ENCODE measurements at places on chromosomes 3 and 15.
A peak's percentile ranks its signal among the peaks of the same experiment; 100 is the strongest.

DNA sequence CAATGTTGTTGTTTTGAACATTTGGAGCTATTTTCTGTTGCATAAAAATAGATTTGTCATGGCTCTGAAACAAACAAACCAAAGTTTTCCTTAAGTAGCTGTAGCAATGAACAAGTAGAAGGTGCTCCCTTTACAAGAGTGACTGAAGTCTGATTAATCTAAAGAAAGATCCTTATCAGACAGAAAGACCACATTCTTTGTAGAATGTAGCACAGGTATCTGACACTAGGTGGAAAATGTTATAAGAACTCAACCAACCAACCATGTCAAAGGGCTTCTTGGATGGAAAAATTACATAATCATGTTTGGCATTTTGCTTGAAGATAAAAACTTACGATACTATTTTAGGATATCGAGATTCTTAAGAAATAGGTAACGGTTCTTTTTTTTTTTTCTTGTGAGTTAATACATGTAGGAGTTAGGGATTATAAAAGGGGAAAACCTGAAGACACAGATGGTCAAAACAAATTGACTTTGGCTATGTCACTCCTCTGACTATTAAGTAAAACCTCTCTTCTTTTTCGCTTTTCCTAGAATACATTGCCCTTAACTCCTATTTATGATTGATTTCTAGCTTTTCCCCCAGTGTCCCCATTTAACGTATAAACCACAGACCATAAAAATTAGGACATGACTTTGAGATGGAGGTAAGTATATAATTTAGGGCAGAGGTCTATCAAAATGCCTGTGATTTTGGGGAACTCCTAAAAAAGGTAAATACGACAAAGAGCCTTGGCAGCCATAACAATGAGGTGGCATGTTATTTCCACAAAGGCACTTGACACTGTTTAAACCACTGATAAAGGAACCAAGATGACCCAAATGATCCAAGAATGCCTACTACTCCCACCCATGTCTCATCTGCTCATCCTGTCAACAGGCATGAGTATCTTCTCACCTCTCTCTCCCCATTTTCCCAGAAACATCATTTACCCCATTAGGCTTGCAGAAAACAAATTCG is 72.0 kb downstream of the CCR4 start:
- peak overlapping the region; percentile 56 for H3K27ac ChIP-seq
- H3K4me3 ChIP-seq, result peak overlapping the region; percentile 6
- peaks cover 58% of the 10 kb centered on the region for H3K4me1 ChIP-seq
- H3K36me3 ChIP-seq, result peaks cover 46% of the 10 kb centered on the region
- no peaks in the 10 kb centered on the region for H3K27me3 ChIP-seq

GRCh38 chr15:93837450-93837849 is 393.9 kb upstream of the MCTP2 start:
- no peak overlapping the region for H3K4me3 ChIP-seq
- DNase-seq, result no peak
- H3K36me3 ChIP-seq, result no peaks in the 10 kb centered on the region
- H3K4me1 ChIP-seq, result no peaks in the 10 kb centered on the region

DNA sequence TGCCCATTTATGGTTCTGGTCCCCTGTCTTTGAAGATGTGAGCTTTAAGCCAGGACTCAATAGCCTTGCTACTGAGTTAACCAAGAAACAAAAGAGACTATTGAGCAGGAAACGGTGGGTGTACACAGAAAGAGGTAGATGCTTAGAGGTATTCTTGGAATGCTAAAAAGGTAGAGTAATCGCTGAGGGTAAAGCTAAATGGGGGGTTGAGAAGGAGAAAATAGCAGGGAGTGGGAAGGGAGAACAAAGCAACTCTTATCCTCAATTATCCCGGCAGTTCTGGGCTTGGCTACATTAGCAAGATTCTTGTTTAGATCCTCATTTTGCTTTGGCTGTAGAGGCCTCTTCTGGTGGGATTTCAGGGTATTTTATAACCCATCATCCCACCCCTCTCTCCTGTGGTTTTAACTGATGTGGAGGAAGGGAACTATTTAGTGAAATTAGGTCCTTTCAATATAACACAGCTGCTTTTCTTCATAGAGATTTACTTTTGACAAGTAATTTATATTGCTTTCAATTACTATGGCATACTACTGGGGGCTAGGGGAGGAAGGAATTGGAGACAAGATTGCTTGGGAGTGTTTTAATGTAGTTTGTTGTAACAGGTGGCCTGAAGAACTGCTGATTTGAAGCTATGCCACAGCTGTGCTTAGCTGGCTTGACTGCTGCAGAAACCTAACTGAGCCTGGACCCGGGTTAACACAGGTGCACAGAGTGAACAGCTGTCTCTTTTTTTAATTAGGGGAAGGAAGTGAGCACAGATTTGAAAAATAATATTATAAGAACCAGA is 234.3 kb upstream of the CCDC54 start:
- H3K4me3 ChIP-seq, result no peak overlapping the region
- no peak for DNase-seq
- no peaks in the 10 kb centered on the region for H3K36me3 ChIP-seq
- peaks cover 2% of the 10 kb centered on the region for H3K27me3 ChIP-seq

DNA sequence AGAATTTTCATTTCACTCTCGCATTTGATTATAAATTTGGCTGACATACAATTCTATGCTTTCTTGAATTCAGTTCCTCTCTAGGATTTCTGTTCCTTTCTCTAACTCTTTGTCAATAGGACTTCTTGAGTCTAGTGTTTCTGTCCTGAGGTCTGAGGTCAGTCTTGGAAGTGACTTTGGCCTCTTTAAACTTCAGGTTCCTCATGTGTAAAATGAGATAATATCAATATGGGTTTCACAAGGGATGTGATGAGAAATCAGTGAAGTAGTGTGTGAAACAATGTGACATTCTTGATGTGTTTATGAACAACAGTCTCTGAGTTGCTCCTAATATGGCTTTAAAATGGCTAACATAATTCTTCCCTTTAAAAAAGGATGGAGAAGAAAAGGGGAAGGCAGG is 92.2 kb downstream of the SV2B start:
- no peak overlapping the region for H3K27ac ChIP-seq
- no peaks in the 10 kb centered on the region for H3K36me3 ChIP-seq
- no peaks in the 10 kb centered on the region for H3K4me1 ChIP-seq
- H3K4me3 ChIP-seq, result no peak overlapping the region

DNA sequence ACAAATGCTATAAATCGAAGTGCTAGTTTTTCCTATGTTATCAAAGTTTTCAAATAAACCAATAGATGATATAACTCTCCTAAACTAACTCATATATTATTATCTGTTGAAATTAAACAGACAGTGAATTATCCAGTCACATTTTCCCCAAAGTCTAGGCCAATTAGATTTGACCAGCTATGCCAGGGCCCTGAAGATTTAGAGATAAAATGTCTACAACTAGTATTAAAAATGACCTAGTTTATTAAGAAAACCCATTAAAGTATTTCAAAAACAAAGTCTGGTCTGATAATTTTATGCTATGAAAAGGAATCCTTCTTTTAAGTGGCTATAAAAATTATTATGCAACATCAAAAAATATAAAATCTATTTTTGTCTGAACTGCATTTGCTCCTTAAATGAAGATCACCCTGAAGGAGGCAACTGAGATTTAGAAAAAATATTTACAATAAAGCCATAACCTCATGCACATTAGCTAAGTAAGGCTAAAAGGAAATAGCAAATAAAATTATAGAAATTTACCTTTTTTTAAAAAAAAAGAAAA is 83.4 kb upstream of the MEX3B start:
- no peak for DNase-seq
- peaks cover 10% of the 10 kb centered on the region for H3K36me3 ChIP-seq
- H3K4me1 ChIP-seq, result peaks cover 10% of the 10 kb centered on the region
- H3K4me3 ChIP-seq, result no peak overlapping the region

DNA sequence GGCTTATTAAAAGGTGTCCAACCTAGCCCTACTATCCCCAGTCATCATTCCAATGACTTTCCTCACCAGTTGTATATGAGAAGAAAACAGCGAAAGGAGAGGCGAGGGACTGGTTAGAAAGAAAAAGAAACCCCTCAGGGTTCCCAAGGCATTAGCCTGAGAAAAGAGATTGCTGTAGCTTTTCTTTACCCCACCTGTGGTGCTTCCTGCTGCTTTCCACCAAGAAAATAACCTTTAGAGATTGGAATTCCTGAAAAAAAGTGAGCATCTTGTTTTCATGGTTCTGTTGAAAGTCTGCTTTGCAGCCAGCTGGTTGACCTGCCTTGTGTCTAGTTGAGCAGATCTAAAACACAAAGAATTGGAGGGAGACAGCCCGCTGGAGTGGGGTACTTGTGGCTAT is 196.4 kb downstream of the CADPS start:
- H3K4me3 ChIP-seq, result no peak overlapping the region
- no peaks in the 10 kb centered on the region for H3K4me1 ChIP-seq
- peaks cover 3% of the 10 kb centered on the region for H3K27me3 ChIP-seq
- H3K27ac ChIP-seq, result no peak overlapping the region
- no peak for DNase-seq
- no peaks in the 10 kb centered on the region for H3K36me3 ChIP-seq

GRCh38 chr3:73791356-73791755 is 166.6 kb upstream of the PDZRN3 start:
- H3K4me3 ChIP-seq, result no peak overlapping the region
- H3K27me3 ChIP-seq, result no peaks in the 10 kb centered on the region
- H3K4me1 ChIP-seq, result no peaks in the 10 kb centered on the region
- no peak overlapping the region for H3K27ac ChIP-seq
- H3K36me3 ChIP-seq, result no peaks in the 10 kb centered on the region

DNA sequence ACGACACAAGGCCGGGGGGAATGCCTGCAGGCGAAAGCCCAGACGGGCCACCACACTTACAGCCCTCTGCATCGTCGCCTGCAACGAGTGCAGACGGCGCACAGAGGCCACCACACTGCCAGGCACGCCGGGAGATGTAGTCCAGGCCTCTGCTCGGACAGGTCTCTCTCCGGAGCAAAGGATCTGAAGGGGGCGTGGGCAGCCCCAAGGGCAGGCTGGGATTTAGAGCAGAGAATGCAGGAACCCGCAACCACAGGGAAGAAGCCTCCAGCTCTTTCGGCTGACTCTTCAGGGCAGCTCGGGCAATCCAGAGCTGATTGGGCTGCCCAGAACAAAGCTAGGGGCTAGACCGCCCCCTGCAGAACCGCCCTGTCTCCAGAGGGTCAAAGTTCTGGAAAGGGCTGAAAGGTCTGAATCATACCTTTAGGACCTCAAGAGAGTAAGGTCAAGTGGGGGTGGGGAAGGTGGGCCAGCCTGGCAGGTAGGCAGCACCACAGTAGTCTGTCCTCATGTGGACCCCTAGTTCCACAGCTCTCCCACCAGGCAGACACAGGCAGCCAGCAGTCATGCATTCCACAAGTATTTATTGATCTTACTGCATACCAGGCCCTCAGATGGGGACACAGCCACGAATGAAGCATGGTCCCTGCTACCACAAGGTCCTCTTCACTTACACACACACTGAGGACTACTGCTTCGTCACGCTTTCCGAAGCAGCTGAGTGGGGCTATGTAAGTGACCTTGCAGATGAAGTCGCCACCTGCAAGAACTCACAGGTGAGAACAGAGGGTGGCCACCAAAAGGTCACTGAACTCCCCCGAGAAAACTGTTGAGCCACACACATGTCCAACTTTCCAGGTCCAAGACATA is at the start of gene AMT:
Gene AMT, minus strand, starts transcription at position 95 of the 870 bp plus-strand sequence. Its CDS starts 23 bp downstream, at position 72.
- no peak within 1 kb of the TSS for H3K27ac ChIP-seq
- H3K4me1 ChIP-seq, result peaks cover 44% of the 10 kb centered on the region
- DNase-seq, result no peak
- no peak within 1 kb of the TSS for H3K4me3 ChIP-seq

DNA sequence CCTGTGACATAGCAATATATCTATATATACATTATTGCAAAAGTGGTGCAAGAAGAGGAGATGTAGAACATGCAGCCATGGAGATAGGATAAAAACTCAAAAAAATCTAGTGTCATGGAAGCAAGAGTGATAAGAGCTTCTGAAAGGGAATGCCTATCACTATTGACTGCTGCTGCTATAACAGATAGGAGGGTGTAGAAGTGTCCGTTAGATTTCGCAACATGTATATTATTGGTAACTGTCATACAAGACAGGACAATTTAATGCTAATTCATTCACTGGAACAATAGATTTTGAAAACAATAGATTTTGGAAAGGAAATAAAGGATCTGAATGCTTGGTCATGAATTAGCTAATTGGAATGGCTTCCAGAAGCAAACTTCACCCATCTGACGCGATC is 224.5 kb downstream of the ZNF385D start:
- H3K27ac ChIP-seq, result no peak overlapping the region
- no peak overlapping the region for H3K4me3 ChIP-seq
- no peak for DNase-seq

GRCh38 chr3:31959251-31959650 is 21.8 kb downstream of the OSBPL10 start:
- no peak overlapping the region for H3K27ac ChIP-seq
- H3K4me1 ChIP-seq, result peaks cover 6% of the 10 kb centered on the region
- H3K27me3 ChIP-seq, result peaks cover 1% of the 10 kb centered on the region

DNA sequence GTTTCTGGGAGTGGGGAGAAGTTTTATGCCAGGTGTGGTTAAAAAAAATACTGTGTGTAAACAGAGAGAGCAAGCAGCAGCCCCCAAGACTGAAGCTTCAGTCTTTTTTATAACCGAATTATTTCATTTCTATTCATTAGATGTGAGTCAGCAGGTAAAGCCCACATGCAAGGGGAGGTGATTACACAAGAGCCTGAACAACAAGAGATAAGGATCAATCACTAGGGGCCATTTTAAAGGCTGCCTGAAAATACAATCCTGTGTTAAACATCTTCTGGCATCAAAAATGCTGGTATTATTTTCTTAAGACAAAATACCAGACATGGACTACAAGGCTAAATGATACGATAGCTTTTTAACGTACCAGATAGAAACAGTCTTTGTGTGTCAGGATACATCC is 217.3 kb downstream of the SUCLG2 start:
- no peak for DNase-seq
- H3K4me1 ChIP-seq, result no peaks in the 10 kb centered on the region
- no peaks in the 10 kb centered on the region for H3K27me3 ChIP-seq
- no peak overlapping the region for H3K27ac ChIP-seq

- DNase-seq, result no peak
- no peaks in the 10 kb centered on the region for H3K4me1 ChIP-seq
- no peak overlapping the region for H3K4me3 ChIP-seq
- H3K36me3 ChIP-seq, result no peaks in the 10 kb centered on the region
- H3K27me3 ChIP-seq, result no peaks in the 10 kb centered on the region
Measured at GRCh38 chr15:83959477-83959876, 276.1 kb upstream of the GOLGA6L4 start.

- no peaks in the 10 kb centered on the region for H3K4me1 ChIP-seq
- H3K4me3 ChIP-seq, result no peak overlapping the region
- H3K27ac ChIP-seq, result no peak overlapping the region
- H3K36me3 ChIP-seq, result no peaks in the 10 kb centered on the region
- peaks cover 4% of the 10 kb centered on the region for H3K27me3 ChIP-seq
Measured at GRCh38 chr3:171789759-171790505, 20.4 kb downstream of the PLD1 start.

- no peak overlapping the region for H3K27ac ChIP-seq
- no peak for DNase-seq
- H3K36me3 ChIP-seq, result peaks cover 24% of the 10 kb centered on the region
- no peak overlapping the region for H3K4me3 ChIP-seq
- H3K4me1 ChIP-seq, result peaks cover 30% of the 10 kb centered on the region
- H3K27me3 ChIP-seq, result no peaks in the 10 kb centered on the region
Measured at GRCh38 chr3:46913644-46914043, 36.1 kb downstream of the PTH1R start.
